ENCODE measurements at places on chromosomes 7 and 10. TPM values are rescaled to one million over a fixed set of nuclear protein-coding genes. Genes with fewer than 3 reads are reported as not detected.

GRCh38 chr10:62852961-62853702 is 37.0 kb upstream of the EGR2 start:
- DNase-seq = peak; percentile 68

Gene SLC13A4
- total RNA-seq = not detected

DNA sequence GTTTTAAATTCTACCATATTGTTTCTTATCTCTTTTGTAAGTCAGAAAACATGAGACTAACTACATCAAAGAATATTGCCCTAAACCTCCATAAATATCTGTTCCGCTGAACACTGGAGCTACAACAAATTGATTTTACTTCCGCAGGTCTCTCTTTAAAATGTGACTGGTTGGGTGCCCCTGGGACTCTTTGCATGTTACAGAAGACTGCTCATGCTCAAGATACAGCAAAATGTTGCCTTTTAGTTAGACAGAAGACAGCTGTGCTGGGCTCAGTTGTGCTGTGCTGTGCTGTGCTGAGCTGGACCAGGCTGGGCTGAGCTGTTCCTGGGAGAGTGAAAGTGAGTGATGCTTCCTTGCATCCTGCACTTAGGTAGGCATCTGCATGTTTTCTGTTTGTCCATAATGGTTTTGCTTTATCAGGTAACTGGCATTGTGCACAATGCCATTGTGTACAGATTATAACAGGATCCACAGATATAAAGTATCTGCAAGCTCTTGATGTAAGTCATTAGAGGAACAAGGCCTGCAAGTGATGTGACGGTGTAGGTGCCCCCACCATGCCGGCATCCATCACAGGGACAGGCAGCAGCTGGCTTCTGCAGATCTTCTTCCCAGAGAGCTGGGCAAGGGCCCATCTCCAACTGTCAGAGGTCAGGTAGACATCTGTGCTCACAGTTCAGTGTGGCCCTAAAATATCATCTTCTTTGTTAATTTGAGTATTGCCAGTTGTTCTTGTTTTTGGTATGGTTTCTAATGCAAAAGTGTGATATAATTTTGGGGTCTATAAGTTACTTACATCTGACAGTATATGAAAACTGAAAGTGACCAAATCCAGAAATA is 972.5 kb upstream of the CELF2 start:
- DNase-seq = no peak

DNA sequence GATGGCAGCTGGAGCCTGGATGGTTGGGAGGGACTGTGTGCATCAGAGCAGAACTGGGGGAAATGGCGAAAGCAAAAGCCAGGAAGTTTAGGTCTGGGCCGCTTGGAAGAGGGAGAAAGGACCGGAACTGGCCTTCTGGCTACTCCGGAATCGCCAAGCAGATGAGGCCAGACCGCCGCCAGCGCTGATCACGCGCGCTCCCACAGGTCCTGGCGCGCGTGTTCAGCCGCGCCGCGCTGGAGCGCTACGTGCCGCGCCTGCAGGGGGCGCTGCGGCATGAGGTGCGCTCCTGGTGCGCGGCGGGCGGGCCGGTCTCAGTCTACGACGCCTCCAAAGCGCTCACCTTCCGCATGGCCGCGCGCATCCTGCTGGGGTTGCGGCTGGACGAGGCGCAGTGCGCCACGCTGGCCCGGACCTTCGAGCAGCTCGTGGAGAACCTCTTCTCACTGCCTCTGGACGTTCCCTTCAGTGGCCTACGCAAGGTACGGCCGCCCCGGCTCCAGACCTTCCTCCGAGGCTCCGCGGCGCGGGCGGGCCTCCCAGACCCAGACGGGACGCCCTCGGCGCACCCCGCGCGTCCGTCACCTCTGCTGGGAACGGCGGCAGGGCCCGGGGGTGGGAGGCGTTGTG is 2.0 kb downstream of the CYP26C1 start:
- peak; percentile 81 for DNase-seq

DNA sequence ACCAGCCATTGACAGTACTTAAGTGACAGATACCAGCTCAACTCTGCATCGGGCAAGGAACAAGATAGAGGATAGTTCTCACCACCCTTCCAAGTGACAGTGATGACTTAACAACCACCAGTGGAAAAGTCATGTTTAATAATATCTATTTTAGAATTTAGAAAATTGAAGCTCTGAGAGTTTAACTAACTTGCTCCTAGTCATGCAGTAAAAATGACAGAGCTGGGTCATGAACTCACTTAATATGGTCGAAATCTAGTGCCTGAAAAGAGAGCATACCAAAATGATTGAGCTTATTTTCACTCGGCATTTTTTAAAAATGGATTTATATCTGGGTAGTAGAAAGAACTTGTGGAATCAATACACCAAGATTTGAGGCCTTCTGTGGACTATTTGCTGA is 367.8 kb upstream of the IGFBP3 start:
- no peak for DNase-seq

- DNase-seq = no peak
Observed at GRCh38 chr7:54847921-54848320, 88.9 kb upstream of the SEC61G start.

- DNase-seq = no peak
Observed at GRCh38 chr10:98610836-98611235, 164.1 kb upstream of the HPS1 start.

- DNase-seq = no peak
Observed at GRCh38 chr10:123513870-123514269, 152.3 kb upstream of the GPR26 start.

GRCh38 chr10:110629680-110630191 is 14.4 kb upstream of the RBM20 start:
- DNase-seq = no peak

Data from activated CD4-positive, alpha-beta T cell treated with anti-CD3 and anti-CD28 coated beads for 36 hours (primary cell).